ENCODE measurements at places on chromosomes 6 and 20.
A peak's percentile ranks its signal among the peaks of the same experiment; 100 is the strongest.

- peak; percentile 19 for DNase-seq
These were observed 734 bp downstream of the TPBG start for GRCh38 chr6:82364087-82365015.

DNA sequence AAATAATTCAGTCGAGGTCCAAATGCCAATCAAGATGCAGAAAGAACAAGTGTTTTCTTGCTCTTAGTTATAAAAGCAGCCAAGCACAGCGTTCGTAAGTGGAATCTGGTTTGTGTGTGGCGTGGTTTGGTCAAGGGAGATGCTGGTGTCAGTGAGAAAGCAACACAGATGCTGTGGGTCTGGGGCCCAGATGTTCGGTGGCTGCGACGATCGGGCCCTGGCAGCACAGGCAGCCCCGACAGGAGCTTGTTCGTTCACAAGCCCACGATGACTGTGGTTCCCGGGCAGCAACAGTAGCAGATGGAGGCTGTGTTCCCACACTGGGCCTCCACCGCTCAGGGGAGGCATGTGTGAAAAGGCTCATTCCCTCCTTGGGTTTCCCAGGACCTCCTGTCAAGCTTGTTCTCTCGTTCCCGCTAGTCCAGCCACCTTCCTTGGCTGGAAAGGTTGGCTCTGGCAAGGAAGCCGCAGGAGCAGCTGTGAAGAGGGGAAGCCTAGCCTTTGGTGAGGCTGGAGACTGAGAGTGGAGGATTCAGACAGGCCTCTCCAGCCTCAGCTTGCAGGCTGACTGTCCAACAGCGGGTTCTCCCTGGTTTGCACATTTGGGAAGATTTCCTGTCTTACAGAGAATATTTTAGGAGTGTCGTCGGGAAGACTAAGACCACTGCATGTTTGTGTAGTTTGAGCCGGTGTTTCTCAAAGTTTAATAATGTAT, 304.7 kb downstream of the QKI start:
- no peak for DNase-seq

- DNase-seq: no peak
These were observed 6.8 kb upstream of the HEY2 start for GRCh38 chr6:125742464-125743120.

- DNase-seq: no peak
These were observed 54.5 kb downstream of the TRMT11 start for GRCh38 chr6:126040826-126041225.

DNA sequence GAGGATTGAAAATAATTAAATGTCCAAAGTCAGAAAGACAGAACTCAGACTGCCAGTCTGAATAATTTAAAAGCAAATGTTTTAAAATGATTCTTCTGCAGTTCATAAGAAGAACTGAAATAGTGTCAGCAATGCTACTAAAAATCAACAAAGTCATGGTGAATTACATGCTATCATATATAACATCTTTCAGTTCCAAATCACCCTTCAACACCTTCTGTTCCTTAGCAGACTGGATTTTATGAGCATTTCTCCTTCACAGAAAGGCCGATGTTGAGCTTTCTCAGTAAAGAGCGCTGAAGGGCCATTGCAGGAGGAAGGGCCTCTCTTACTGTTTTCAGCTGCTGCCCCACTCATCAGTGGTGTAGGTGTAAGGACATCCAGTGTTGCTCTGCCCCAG, 63.3 kb downstream of the AIG1 start:
- no peak for DNase-seq

DNA sequence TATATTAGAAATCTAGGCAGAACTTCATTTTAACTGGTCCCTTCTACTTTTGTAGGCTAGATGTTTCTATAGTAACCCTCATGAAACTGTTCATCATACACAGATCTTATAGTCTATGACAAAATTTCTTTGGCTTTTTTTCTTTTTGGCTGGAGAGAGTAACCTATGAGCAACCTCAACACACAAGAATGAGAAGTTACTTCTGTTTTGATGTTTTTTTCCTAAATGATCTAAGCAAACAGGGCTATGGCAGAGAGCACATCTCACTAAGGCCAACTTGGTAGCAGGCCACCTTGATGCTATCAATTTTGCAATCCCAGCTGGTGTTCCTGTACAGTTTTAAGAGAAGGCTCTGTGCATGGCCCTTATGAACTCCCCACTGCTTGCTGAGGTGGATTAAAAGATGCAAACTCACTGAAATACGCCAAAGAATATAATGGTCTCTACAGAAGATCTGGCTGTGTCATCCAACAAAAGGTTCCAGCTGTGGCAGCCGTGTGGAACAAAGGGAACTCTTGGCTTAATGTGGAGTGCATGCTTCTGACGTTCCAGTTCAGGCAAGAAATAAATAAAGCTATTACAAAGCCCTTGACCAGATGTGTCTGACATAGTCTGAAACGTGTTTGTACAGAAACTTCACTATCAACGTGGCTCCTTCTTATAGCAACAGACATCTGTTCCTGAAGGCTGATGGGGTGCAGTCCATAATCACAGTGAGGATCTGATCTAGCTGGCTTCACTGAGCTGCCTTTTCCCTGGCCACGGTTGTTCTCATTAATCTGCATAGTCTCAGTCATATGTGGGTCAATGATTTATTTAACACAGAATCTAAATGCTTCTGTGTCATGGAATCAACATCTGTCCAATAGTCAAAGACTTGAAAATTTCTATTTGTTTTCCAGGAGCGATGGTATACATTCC, 481.1 kb downstream of the BMP2 start:
- DNase-seq: no peak

- no peak for DNase-seq
These were observed 95.6 kb upstream of the FOXC1 start for GRCh38 chr6:1514078-1514477.

- DNase-seq: peak; percentile 54
These were observed 34.6 kb downstream of the FBXO5 start for GRCh38 chr6:152948150-152948768.

DNA sequence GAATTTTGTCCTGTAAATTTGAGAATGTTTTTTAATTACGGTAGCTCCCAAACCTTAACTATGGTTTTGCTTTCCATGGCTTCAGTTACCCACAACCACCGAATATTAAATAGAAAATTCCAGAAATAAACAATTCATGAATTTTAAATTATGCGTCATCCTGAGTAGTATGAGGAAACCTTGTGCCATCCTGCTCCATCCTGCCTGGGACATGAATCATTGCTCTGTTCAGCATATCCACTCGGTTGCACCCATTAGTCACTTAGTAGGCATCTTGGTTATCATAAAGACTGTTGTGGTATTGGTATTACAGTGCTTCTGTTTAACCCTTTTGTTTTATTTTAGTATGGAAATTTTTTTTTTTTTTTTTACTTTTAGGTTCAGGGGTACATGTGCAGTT, 39.7 kb downstream of the KCNS1 start:
- DNase-seq: no peak

GRCh38 chr6:122459240-122459639, 12.4 kb downstream of the SERINC1 start:
- DNase-seq: no peak

GRCh38 chr6:44842616-44843015, 455.1 kb downstream of the CDC5L start:
- DNase-seq: no peak

- DNase-seq: peak; percentile 18
These were observed 17.6 kb upstream of the HLA-F start for GRCh38 chr6:29705389-29706231.

GRCh38 chr20:60040471-60041162, 82.4 kb downstream of the CDH26 start:
- DNase-seq: no peak

DNA sequence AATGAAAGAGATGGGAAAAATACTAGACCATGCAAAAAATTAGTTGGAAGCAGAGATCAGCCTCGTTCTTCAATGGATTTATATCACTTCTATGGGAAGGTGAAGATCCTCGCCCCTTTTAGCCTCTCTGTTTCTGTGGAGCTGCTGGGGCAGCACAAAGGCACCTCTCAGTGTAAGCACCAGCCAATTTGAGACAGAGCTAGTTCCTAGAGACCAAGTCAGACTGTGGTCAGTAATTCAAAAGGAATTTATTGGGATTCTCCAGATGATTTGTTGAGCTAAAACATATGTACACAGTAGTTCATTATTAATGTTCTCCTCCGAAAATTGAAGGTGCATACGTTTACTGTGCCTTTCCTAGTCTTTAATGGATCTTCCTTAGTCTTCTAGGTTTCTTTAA, 42.4 kb downstream of the SCGN start:
- no peak for DNase-seq

- DNase-seq: no peak
These were observed 64.8 kb downstream of the SNX9 start for GRCh38 chr6:157887892-157888291.

GRCh38 chr6:55399351-55399750, 72.1 kb downstream of the GFRAL start:
- no peak for DNase-seq

DNA sequence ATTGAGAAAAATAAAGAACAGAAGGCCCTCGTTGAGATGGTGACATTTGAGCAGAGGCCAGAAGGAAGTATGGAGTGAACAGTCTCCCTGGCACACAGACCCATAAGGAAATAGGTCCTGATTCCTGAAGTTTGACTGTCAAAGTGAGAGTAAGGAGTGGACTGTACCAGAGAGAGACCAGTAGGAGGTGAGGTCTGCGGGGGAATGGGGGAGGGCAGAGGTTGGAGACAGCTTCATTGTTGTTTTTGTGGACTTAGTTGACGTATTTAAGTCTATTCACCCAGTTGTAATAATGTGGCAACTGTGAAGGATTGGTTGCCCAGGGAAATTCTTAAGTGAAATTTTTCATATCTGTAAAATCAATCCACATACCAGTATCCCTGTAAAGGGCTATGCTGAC, 110.7 kb downstream of the TFAP2B start:
- no peak for DNase-seq

GRCh38 chr20:63138855-63139341, 77.0 kb downstream of the YTHDF1 start:
- DNase-seq: peak; percentile 28

- no peak for DNase-seq
These were observed 327.9 kb upstream of the SOX4 start for GRCh38 chr6:21265730-21266044.

DNA sequence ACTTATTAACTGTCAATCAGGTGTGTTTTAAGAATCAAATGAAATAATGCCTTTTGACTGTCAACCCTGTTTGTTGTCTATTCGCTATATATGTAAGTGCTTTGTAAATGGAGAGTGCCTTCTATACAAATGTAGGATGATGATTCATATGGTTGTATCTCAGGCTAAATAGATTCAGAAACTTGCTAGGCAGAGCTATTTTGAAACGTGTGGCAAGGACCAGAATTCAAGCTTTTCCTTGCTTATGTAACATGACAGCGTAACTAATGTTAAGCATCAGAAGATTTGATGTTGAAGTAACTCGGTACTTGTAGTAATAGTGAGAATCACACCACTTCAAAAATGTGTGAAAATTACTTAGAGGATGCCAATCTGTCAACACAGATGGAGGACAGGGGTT, 3.4 kb downstream of the OGFRL1 start:
- no peak for DNase-seq

DNA sequence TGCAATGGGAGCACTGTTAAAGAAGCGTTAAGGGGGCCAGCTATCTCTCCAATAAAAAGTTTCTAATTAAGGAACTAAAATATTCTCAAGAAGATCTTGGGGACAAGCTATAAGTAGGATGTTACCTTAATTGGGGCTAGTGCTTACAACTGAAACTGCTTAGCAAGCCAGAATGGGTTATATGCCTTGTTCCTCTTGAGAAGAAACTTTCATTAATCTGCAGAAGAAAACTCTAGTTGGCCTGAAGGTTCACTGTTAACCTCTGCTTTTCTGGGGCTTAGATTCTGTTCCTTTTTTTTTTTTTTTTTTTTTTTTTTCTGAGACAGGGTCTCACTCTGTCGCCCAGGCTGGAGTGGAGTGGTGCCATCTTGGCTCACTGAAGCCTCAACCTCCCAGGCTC, 82.2 kb downstream of the BACH2 start:
- peak; percentile 70 for DNase-seq

GRCh38 chr6:75275067-75275466, 9.5 kb downstream of the TMEM30A start:
- DNase-seq: no peak

GRCh38 chr6:46539866-46540265, 48.6 kb upstream of the RCAN2 start:
- DNase-seq: no peak

DNA sequence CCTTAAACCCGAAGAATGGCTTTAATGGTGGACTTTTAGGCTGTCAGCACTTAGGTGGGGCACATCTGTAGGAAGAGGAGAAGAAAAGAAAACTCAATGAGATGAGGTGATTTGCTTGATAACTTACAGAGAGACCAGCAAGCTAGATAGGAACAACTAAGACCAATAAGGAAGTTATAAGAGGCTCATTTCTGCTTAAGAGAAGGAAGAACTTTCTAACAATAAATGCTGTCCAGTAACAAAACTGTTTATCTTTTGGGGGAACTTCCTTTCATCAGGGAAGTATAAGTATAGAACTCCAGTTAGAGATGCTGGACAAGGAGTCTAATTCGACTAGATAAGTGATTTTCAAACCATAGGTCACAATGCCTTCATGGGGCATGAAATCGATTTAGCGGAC, 107.2 kb upstream of the SIRPA start:
- DNase-seq: no peak

GRCh38 chr6:150722614-150723344, 123.1 kb downstream of the PLEKHG1 start:
- no peak for DNase-seq

- DNase-seq: peak; percentile 35
These were observed 22.3 kb downstream of the MARCKS start for GRCh38 chr6:113879186-113880096.

DNA sequence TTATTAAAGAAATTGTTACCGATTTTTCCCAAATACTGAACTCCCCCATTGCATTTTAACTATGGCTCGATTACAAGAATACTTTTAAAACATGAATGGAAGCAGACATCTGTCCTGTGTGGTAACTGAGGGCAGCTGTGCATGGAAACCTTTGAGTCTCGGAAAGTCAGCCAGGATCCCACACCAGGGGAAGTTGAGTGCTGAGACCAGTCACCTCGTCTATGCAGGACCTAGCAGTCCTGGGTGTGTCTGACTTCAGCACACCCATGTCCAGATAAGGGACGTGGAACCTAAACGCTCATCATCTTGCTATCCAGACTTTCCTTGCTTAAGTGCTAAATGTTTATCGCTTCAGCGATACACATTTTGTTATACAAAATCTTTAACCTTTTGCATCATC, 6.1 kb downstream of the RIN2 start:
- DNase-seq: no peak

- no peak for DNase-seq
These were observed 2.9 kb downstream of the FKBP1A start for GRCh38 chr20:1389703-1390580.

DNA sequence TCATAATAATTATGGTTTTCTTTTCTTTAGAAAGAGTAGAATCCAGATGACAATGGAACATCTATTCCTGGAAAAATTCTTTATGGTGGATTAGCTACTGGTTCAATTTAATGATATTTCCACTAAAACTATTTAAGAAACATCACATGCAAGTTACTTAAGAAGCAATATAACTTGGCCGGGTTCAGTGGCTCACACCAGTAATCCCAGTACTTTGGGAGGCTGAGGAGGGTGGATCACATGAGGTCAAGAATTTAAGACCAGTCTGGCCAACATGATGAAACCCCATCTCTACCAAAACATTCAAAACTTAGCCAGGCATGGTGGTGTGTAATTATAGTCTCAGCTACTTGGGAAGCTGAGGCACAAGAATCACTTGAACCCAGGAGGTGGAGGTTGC, 65.9 kb upstream of the SMLR1 start:
- DNase-seq: no peak

Data from RPMI8226 (cell line).